ENCODE measurements at places on chromosomes 6 and 20. TPM values are rescaled to one million over a fixed set of nuclear protein-coding genes. Genes with fewer than 3 reads are reported as not detected.

The GRIK2 gene
- total RNA-seq: not detected

The GPANK1 gene
- 20.3 TPM for total RNA-seq

The ENPP4 gene
- 45.0 TPM for total RNA-seq

DNA sequence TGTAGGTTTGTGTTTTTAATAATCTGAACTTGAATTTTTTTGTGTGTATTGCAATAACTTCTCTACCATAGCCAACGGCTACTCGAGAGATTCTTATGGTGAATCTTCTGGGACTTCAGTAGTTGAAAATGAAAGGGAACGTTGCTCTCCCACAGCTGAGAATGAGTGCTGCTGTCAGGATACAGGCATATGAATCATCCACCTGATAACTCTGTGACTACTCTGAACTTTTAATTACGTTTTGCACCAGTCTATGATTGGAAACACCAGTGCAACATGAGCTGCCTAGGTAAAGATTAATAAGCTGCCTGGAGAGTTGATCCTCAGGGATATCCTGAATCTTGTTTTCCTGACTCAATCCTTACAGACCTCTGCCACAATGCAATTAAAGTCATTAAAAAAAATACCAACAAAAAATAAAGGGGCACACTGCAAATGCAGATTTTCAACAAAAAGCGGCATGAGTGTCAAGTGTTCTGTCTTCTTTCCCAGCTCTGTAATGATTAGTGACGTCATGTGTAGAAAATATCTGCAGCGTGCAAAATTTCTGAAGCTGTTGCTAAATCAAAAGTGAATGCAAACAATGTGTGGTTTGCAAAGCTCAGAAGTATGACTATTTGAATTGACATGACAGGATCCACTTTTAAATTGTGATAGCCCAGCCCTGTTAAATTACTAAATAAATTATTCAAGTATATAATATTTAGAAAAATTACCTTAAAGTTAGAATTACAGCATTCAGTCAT, 432.2 kb downstream of the HTR1B start:
- no peak overlapping the region for H3K27ac ChIP-seq
- no peaks in the 10 kb centered on the region for H3K27me3 ChIP-seq
- no peaks in the 10 kb centered on the region for H3K4me1 ChIP-seq
- H3K36me3 ChIP-seq: no peaks in the 10 kb centered on the region

DNA sequence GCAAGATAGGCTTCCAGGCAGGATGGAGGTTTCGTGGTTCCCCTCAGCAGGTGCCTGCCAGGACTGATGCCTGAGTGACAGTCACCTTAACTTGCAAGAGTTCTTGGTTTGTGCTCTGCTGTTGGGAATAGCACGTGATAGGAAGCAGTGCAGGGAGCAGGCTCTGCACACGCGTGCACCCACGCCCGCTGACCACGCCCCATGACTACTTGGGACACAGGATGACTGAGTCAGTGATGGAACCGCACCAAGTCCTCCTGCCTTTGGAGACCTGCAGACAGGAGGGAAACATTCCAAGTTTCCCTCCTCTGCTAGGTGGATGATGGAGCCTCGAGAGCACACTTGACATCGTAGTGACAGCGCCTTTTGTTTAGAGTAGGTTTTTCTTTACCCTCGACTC, 164.2 kb downstream of the DTNBP1 start:
- no peak for DNase-seq
- H3K36me3 ChIP-seq: peaks cover 64% of the 10 kb centered on the region
- peaks cover 7% of the 10 kb centered on the region for H3K4me1 ChIP-seq
- no peaks in the 10 kb centered on the region for H3K27me3 ChIP-seq
- H3K27ac ChIP-seq: no peak overlapping the region
- no peak overlapping the region for H3K4me3 ChIP-seq

DNA sequence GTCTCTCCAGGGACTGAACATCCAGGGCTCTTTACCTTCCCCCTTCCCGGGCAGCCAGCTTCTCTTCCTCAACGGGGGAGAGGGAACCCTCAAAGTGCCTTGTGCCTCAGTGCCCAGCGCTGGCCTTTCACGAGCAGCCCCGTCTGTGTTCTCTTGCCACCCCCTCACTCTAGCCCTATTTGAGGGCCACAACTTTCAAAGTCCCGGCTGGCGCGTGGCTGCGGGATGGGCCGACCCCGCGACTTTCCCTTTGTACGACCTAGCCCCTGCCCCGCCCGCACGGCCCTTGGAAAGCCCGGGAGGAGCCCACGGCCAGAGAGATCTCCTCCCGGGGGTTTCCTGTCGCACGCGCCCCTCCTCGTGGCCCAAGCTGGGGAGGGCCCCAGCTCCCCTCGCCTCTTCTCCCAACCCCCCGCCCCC, 559 bp downstream of the SCRT2 start:
- H3K4me1 ChIP-seq: peaks cover 14% of the 10 kb centered on the region
- H3K36me3 ChIP-seq: no peaks in the 10 kb centered on the region
- H3K27me3 ChIP-seq: peaks cover 53% of the 10 kb centered on the region
- DNase-seq: no peak

DNA sequence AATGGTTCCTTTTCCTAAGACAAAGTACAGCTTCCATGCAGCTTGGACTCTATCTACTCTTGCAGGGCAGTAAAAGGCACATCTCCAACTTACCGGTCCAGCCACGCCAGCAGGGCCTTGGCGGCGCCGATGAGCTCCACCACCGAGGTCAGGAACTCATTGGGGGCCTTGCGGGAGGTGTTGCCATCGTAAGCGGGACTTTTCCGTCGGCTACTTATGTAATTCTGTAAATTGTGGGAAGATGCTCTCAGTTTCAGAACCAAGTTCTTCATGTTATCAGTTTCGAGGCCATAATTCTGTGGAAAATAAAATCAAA, 68.5 kb downstream of the CNKSR3 start:
- no peaks in the 10 kb centered on the region for H3K27me3 ChIP-seq
- DNase-seq: no peak
- H3K4me3 ChIP-seq: no peak overlapping the region

GRCh38 chr6:35519313-35520015, 6.8 kb upstream of the TULP1 start:
- H3K27ac ChIP-seq: no peak overlapping the region
- peaks cover 40% of the 10 kb centered on the region for H3K4me1 ChIP-seq
- H3K4me3 ChIP-seq: no peak overlapping the region

DNA sequence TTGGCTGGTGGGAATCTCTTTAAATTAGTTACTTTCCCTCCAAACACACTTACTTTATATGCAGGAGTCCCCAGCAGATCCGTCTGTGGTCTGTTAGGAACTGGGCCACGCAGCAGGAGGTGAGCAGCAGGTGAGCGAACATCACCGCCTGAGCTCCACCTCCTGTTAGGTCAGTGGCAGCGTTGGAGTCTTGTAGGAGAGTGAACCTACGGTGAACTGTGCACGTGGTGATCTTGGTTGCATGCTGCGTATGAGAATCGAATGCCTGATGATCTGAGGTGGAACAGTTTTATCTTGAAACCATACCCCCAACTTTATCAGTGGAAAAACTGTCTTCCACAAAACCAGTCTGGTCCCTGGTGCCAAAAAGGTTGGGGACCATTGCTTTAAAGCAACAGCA, 5.0 kb downstream of the SERPINB6 start:
- H3K4me1 ChIP-seq: peaks cover 7% of the 10 kb centered on the region
- no peak for DNase-seq
- H3K4me3 ChIP-seq: no peak overlapping the region

GRCh38 chr6:155444952-155445903, 10.4 kb downstream of the NOX3 start:
- no peak overlapping the region for H3K4me3 ChIP-seq
- no peaks in the 10 kb centered on the region for H3K27me3 ChIP-seq
- DNase-seq: no peak
- H3K36me3 ChIP-seq: no peaks in the 10 kb centered on the region
- H3K4me1 ChIP-seq: no peaks in the 10 kb centered on the region

DNA sequence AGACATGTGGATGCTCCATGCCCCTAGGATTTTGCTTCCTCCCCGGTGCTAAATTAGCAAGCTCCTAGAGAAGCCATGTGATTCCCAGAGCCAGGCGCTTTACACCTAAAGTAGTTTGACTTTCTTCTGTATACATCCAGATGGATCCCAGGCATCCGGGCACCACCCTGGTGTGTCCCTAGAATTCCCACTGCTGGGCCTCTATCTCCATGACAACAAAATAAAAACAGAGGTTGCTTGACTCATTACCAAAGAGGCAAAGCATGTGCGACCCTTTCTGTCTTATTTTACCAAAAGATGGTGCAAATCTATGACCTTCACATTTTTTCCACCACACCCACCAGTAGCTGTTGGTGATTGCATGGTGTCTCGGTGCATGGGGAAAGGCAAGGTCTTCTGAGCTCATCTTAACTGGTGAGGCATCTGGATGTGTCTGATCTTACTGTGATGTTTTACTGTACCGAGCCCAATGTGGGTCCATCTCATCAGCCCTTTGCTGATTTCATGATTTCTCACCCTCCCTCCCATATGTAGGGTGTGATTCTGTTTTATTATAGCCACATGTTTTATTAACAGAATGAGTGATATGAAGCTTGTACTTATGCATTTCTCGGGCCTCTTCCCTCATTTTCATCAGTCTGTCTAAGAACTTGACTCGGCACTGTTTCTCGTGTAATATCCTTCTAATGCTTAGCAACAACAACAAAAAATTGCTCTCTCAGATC, 27.4 kb upstream of the VAPB start:
- no peak overlapping the region for H3K27ac ChIP-seq
- H3K4me1 ChIP-seq: no peaks in the 10 kb centered on the region
- H3K36me3 ChIP-seq: peaks cover 54% of the 10 kb centered on the region

DNA sequence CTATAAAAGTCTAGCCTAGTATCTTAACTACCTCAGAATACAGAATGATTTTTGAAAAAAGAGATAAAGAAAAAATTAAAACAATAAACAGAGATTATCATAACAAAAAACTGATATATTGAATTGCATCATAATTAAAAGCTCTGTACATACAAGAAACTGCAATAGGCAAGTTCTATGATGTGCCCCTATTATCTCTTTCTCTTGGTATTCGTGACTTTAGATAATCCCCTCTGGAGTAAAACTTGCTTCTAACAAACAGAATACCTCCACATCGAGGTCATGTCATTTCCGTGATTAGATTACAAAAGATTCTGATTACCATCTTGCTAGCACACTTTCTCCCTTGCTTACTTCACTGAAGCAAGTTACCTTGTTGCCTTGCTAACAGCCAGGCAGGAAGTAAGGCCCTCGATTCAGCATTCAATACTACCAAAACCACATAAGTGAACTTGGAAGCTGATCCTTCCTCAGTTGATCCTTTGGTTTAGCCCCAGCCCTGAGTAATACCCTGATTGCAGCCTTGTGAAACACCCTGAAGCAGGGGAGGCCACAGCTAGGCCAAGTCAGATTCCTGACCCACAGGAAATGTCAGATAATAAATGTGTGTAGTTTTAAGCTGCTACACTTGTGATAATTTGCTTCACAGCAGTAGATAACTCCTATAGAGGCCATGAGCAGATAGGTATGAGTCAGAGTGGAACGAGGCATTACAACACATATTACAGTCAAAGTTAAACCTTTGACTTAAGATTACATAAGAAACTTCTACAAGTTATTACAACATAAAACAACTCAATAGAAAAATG, 53.7 kb upstream of the TMX4 start:
- no peak for DNase-seq
- H3K4me3 ChIP-seq: no peak overlapping the region
- no peaks in the 10 kb centered on the region for H3K36me3 ChIP-seq
- no peak overlapping the region for H3K27ac ChIP-seq

DNA sequence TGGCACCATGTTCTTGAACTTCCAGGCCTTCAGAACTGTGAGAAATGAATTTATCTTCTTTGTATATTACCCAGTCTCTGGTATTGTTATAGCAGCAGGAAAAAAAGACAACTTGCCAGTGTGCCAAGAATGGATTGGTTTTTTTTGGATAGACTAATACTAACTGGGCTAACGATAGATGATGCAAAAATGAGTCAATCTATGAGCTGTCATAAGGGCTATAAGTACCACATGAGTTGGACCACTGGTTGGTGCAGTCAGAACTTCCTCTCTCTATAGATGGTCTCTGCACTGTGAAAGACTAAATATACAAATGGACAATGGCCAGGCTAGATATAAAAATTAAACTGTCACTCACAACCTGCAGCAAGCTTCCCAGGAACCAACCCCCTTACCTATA, 87.6 kb upstream of the COL21A1 start:
- no peaks in the 10 kb centered on the region for H3K36me3 ChIP-seq
- H3K27ac ChIP-seq: no peak overlapping the region
- no peaks in the 10 kb centered on the region for H3K4me1 ChIP-seq
- H3K4me3 ChIP-seq: no peak overlapping the region
- DNase-seq: no peak
- no peaks in the 10 kb centered on the region for H3K27me3 ChIP-seq

DNA sequence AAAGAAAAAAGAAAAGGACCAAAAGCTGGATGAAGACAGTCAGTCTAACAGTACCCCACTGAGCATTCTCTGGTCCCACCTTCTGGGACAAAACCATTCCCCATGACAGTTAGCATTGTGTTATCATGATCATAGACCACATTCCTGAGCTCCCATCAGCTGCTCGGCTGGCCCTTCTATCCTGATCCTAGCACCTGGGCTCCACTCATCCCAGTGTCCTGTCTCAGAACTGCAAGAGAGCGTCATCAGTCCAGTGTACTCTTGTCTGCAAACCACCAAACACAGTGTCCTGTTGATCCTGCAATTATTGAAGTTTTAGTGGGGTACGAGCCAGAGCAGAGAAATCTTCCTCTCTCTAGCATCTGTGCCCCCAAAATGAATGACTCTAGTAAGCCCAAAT, 16.0 kb upstream of the TAAR1 start:
- DNase-seq: no peak
- no peaks in the 10 kb centered on the region for H3K27me3 ChIP-seq
- no peak overlapping the region for H3K4me3 ChIP-seq
- no peak overlapping the region for H3K27ac ChIP-seq
- peaks cover 17% of the 10 kb centered on the region for H3K4me1 ChIP-seq

DNA sequence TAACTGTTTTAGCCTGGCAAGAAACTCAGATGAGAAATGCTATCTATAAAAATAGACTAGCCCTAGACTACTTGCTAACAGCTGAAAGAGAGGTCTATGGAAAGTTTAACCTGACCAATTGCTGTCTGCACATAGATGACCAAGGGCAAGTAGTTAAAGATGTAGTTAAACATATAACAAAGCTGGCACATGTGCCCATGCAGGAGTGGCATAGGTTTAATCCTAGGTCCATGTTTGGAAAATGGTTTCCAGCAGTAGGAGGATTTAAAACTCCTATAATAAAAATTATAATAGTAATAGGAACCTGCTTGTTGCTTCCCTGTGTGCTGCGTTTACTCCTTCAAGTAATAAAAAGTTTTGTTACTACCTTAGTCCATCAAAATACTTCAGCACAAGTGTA, 51.2 kb upstream of the ADGRF4 start:
- no peaks in the 10 kb centered on the region for H3K27me3 ChIP-seq
- H3K36me3 ChIP-seq: no peaks in the 10 kb centered on the region
- H3K27ac ChIP-seq: no peak overlapping the region
- DNase-seq: no peak
- H3K4me1 ChIP-seq: peaks cover 3% of the 10 kb centered on the region
- no peak overlapping the region for H3K4me3 ChIP-seq

GRCh38 chr6:160131636-160132296, 10.2 kb downstream of the SLC22A1 start:
- no peak for DNase-seq
- H3K27me3 ChIP-seq: no peaks in the 10 kb centered on the region
- no peak overlapping the region for H3K4me3 ChIP-seq
